ENCODE measurements at places on chromosomes 3 and 15. TPM values are rescaled to one million over a fixed set of nuclear protein-coding genes. Genes with fewer than 3 reads are reported as not detected.

- DNase-seq = no peak
Observed at GRCh38 chr3:113263020-113263419, 51.7 kb downstream of the BOC start.

GRCh38 chr15:70722266-70723121 is 40.9 kb downstream of the UACA start:
- DNase-seq = peak; percentile 62

DNA sequence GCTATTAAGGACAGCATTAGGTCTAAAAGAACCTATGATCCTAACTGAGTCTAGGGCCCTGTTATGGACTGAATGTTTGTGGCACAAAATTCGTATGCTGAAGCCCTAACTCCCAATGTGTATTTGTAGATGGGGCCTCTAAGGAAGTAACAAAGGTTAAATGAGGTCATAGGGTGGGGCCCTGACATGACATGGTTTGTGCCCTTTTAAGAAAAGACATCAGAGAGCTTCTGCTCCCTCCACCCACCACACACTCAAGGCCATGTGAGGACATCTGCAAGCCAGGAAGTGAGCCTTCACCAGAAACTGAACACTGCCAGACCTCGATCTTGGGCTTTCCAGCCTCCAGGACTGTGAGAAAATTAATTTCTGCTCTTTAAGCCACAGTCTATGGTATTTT is 49.2 kb downstream of the PHC3 start:
- DNase-seq = no peak

- peak; percentile 21 for DNase-seq
Observed at GRCh38 chr3:32109256-32109655, 2.8 kb downstream of the GPD1L start.

GRCh38 chr3:56783644-56784447 is 17.9 kb downstream of the ARHGEF3 start:
- no peak for DNase-seq

GRCh38 chr15:85760531-85761371 is 34.0 kb downstream of the KLHL25 start:
- no peak for DNase-seq

DNA sequence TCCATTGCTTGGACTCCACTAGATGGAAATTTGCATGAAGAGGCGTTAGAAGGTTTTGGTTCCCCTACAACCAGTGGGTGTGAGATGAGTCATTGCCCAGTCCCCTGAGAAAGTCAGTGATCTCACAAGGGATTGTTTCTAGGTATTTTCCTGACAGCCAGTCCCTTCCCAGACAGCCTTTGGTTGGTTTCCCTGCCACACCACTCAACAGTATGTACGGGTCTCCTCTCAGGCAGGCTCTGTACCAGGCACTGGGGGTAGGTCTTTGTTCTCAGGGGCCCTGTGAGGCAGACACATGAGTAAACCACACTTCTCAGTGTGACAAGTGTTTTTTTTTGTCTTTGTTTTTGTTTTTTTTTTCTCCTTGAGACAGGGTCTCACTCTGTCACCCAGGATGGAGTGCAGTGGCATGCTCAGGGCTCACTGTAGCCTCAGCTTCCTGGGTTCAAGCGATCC is 4.0 kb downstream of the LAMP3 start:
- no peak for DNase-seq

DNA sequence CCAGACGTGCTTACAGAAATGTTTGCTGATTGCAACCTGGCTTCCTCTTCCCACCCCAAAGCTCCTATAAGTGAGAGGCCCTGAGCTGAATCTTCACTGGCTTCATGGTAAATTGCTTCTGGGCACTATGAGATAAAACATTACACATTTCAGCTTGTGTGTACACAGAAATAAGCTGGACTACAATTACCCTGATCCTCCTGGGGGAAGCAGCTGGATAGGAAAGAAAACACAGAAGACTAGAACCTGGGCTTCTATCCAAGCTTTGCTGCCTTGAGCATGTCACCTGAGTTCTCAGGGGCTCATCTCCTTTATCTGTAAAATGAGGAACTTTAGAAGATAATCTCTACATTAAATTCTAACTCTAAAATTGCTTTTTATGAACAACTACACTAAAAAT is 40.3 kb downstream of the THBS1 start:
- no peak for DNase-seq

GRCh38 chr15:58258501-58259292 is 120.5 kb downstream of the AQP9 start:
- DNase-seq = peak; percentile 28

- no peak for DNase-seq
Observed at GRCh38 chr3:127182431-127182830, 10.5 kb upstream of the PRR23E start.

DNA sequence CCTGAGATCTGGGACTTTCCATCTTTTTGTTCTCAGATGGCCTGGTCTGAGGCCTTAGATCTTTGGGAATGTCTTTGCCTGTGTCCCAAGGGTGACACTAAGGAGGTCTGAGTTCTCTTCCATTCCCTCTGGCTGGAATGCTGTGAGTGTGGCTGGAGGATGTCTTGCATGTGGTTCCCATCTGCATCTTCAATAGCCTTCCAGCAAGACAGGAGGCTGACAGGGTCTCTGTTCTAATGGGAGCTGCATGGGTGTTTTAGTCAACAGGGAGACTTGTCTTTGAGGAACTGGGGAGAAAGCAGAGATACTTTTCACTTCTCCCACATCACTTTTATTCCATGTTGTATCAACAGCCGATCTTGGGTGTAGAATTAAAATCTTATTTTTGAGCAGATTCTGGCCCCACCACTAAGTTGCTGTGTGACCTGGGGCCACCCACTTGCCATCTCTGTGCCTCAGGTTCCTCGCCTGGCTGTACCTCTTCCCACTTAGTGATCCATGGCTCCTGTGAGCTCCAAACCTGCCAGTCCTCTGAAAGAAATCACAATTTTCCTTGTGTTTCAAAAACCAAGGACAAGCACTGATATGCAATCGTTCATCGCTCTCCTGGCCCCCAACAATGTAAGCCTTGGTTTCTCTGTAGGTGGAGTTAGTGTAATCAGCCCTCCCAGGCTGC is 75.2 kb downstream of the LSM3 start:
- no peak for DNase-seq

- DNase-seq = peak; percentile 71
Observed at GRCh38 chr3:107240183-107241091, 136.8 kb upstream of the CCDC54 start.

DNA sequence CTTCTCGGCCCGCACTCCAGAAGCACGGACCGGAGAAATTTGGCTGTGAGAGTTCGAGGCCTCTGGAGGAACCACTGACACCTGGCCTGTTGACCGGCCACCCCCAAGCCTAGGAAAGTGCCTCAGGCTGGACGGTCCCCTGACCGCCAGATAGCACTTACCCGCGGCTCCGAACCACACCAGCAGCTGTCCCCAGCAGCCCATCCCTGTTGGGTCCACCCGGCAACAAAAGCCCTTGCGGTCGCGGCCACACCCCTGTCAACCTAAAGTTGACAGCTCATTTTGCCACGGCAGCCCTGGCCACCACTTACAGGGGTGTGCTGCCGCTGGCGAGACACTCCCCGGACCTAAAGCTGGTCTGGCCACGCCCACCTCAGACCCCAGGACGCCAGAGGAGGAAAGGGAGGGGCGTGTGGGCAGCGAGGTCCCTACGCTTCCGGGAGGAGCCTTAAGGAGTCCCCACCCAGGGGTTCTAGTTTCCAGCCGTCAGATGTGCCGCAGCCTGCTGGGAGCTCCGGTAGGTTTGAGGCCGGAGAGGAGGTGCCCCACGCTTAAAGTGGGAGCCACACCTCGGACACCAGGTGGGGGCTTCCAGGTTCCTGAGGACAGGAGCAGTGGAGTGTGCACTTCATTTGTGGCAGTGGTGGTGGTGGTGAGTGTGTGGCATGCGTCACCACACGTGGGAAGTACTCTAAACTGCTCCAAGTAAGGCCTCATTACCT is at the start of gene LTK:
Gene LTK (minus strand): TSS at position 322 of the 722 bp plus-strand sequence. CDS start 118 bp downstream, at position 204.
- peak; percentile 78 for DNase-seq

GRCh38 chr3:133940536-133940935 is 44.9 kb upstream of the RAB6B start:
- DNase-seq = no peak

DNA sequence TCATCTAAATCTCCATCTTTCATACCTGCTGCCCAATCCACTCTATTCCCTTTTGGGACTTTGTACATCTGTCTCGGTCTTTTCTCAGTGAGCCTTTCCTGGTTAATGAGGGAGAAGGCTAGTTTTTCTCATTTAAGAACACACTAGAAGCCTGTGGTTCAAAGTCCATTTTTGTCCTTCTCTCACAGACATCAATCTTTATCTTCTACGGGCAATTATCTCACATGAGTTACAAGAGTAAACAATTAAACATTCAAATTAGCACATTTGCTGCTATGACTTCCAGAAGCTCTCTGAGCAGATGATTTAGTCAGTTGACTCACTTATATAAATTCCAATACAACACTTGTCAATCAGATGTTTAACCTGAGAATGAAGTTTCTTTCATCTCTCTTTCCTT is 49.3 kb upstream of the KBTBD8 start:
- DNase-seq = no peak

DNA sequence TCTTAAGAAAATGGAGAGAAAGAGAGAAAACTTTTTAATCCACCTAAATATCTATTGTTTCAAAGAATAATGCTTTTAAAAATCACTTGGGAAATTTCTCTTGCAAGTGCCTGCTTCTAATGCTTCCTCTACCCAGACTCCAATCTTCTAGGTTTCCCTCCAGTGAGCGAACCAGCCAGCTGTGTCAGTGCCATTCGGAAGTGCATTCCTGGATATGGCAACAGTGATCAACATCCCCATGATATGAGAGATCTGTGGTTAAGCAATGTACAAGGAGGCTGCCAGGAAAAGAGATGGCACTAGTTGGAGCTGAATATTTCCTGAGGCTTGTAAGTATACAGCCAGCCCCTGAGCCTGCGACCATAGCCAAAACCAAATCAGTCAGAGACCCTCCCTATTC is 53.3 kb upstream of the KCNMB2 start:
- DNase-seq = no peak

DNA sequence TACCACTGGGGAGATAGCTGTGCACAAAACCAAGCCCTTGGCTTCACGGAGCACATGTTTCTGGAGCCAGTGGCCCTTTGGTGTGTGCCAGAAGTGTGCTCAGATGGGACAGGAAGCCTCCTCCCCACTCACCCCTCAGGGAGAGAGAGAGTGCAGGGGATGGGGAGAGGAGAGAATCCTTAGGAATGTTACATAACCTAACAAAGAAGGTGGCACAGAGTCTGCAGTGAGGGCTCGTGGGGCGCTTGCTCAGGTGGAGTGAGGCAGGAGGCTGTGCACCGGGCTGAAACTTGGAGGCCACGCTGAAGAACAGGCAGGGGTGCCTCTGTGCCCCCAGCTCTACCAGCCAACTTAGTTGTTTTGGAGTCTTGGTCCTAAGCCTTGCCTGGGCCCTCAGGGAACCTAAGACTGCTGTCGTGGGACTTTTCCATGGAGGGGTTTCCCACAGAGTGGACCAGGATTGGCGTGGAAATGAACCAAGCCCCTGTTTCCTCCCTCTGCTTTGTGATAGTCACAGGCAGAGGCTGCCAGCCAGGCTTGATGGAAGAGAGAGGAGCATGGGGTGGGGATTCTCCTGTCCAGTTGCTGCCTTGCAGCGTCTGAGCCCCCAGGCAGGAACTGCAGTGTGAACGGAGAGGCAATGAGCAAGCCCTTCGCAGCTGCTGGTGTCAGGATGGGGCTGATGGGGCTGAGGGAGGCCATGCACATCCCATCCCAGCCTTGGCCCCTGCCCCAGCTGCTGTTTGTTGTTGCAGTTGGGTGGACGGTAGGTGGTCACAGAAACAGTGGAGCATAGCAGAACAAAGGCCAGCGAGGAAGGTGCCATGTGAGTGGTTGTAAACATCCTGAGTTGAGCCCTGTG is 32.7 kb downstream of the PDIA5 start:
- peak; percentile 28 for DNase-seq

- DNase-seq = no peak
Observed at GRCh38 chr3:15042936-15043335, 22.2 kb downstream of the MRPS25 start.

- DNase-seq = peak; percentile 74
Observed at GRCh38 chr15:73081321-73081958, 29.2 kb downstream of the NEO1 start.

- DNase-seq = no peak
Observed at GRCh38 chr15:78140292-78140691, 8.9 kb upstream of the IDH3A start.

DNA sequence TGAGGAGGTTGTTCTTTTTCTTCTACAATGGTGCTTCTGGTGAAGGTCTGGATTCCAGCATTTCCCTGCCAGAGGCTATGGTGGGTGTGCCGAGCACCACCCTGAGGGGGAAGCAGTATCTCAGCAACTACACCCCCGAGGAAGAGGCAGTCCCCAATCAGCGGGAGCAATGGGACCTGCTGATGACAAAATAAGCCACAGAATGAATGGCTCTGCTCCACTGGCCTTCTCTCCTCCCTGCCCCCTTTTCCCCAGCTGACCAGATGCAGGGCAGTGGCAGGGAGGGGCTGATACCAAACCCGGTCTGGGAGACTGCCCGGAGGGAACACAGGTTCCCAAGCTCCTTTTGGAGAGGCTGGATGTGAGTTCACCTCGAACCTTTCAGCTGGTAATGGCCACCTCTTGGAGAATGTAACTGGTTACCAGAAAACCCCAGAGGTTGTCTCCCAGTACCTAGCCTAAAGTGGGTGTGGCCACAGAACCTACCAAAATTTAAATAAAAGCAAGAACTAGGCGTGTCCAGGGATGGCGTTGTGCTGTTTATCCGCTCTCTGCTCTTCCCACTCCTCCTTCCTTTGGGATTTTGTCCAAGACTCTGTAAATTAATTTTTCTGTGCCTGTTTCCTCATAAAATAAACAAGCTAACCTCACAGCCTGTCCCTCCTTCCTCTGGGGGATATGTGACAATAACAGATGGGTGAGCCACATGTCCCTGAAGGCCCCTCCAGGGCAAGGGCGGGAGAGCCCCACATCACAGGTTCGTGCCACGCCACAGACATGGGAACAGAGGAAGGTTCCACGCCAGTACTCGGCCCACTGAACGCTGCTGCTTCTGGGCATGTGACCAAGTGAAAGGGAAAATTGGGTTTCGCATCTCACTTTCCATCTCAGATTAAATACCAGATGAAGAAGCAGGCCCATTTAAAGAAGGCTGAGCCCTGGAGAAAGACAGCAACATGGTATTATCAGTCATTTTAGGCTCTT is 35.1 kb upstream of the SPTBN5 start:
- DNase-seq = no peak

DNA sequence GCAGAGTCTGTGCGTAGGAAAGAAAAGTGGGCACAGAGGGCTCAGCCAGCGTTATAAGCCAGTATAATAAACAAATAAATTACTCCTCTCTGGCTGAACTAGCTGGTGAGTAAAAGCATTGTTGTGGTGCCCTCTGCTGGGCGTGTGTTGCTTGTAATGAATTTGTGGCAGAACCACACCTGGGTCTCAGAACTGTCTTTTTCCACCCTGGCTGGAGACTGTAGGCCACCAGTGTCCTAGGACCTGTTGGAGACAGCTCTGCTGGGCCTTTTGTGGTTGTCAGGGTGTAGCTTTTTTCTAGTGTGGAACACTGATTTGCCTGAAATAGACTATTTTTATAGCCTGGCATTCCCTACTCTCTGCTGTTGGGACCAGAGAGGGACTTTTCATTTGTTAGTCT is 130.5 kb upstream of the EIF1B start:
- DNase-seq = peak; percentile 86

AADACL2 gene
- not detected for total RNA-seq

TMEM266 gene
- 2.8 TPM for total RNA-seq

RAD51 gene
- total RNA-seq = 20.3 TPM

MNS1 gene
- 2.9 TPM for total RNA-seq

ROPN1 gene
- total RNA-seq = 0.27 TPM

HHATL gene
- total RNA-seq = not detected

CCDC13 gene
- total RNA-seq = 0.45 TPM

ARPIN gene
- total RNA-seq = 2.8 TPM

ZNF197 gene
- 18.9 TPM for total RNA-seq

LEO1 gene
- 34.7 TPM for total RNA-seq

CCR8 gene
- total RNA-seq = not detected

All from GM23338 (cell line).